Immature natural killer cell (primary cell): ENCODE measurements at places on chromosomes 11 and 22.

GRCh38 chr22:19744350-19745006 lies 16.1 kb upstream of the TBX1 start:
- DNase-seq, result no peak

- DNase-seq, result no peak
These were observed 25.4 kb downstream of the TENM4 start for GRCh38 chr11:79415411-79415810.

DNA sequence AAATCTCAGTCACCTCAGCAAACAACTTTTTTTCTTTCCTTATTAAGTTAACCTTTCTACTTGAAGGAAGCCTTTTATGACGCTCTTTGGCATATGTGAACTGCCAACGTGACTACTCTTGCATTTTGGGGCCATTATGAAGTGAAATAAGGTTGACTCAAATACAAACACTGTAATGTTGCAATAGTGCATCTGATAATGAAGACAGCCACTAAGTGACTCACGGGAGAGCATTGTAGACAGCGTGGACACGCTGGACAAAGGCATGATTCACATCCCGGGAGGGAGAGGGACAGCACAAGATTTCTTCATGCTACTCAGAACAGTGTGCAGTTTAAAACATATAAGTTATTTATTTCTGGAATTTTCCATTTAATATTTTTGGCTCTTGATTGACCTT lies 560.8 kb downstream of the ETS1 start:
- no peak for DNase-seq

DNA sequence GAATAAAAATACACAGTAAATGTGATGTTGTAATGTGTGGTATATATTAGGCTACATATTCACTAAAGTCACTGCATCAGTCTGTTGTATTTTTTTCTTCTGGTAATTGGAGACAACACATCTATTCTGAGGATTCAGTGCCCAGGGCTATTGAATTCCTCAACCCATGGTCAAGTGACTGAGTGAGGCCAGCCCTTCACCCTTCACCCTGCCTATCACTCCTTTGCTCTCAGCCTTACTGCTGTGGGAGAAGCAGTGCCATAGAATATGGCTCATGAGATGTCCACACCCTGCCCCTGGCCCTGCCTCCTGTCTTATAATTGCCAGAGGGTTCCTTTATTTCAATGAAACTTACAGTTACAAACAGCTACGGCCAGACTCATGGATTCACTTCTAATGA lies 295.6 kb downstream of the NTM start:
- no peak for DNase-seq

DNA sequence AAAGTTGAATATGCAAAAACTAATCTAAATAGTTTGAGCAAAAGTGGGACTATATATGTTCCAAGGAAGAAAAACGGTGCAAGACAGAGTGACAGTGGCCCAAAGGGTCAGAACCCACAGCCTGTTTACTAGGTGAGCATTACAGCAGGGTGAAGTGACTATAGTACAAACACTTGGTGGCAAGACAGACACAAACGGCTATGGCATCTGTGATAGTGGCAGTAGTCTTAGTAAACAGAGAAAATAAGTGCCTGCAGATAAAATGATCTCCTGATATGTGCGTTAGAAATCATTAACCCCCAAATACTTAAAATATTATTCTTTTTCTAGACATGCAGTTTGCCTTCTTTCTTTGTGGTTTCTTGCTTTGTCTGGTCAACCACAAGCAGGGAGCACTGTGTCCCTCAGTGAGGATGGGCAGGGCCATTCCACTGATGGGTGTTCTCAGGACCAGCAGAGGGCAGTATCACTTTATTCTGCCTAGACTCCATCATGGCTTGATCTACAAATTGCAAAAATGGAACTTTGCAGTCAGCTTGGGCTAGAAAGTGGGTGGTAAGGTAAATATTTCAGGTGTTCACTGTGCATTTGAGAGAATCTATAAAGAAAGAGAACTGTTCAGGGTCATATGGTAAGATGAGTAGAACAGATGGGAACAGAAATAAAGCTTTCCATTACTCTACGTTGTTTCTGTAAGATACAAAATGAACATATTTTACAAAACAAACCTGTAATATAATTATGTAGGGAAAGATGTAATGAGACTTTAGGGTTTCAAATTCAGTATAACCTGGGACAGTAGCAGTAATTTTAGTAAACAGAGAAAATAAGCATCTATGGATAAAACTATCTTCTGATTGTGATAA lies 198.2 kb downstream of the SWAP70 start:
- peak; percentile 40 for DNase-seq

- DNase-seq, result no peak
These were observed 396.0 kb upstream of the B3GAT1 start for GRCh38 chr11:134807997-134808396.

DNA sequence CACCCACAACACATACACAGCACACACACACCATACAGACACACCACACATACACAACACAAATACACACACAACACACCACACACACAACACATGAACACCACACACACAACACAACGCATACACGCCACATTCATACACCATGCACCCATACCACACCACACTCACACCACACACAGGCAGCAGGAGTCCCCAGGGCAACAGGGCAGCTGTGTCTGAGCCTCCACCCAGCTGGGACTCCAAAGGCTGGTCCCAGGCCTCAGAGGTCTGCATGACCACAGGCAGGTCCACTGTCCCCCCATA lies 3.3 kb upstream of the WNT7B start:
- no peak for DNase-seq

GRCh38 chr11:40722179-40722795 lies 737.2 kb downstream of the LRRC4C start:
- DNase-seq, result no peak

- no peak for DNase-seq
These were observed 78.0 kb downstream of the CNTN5 start for GRCh38 chr11:99098751-99099150.

- DNase-seq, result no peak
These were observed 774.3 kb downstream of the FAM181B start for GRCh38 chr11:81959341-81959740.

GRCh38 chr11:107999759-108000455 lies 8.8 kb upstream of the CUL5 start:
- DNase-seq, result peak; percentile 8

DNA sequence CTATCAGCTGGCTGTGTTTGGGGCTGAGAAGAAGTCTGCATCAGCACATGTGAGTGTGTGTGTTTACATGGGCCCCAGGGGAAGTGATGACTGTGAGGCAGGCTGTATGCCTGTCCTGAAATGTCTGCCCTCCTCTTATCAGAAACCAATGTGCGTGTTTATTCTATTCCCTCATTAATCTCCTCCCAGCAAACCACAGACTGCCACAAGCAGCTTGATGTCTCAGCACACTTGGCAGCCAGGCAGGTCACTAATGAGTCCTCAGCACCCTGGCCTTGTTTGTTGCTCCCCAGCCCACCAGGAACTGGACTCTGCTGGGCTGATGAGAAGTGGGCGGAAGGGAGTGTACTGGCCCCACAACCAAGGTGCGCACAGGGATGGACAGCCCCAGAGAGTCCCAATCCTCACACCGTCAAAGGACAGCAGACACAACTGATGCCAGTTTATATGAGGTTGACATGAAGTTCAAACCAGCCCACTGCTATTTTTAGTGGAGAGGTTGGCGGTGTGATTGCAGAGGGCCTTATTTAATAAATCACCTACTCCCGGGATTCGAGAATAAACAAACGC lies 225.8 kb downstream of the ETS1 start:
- DNase-seq, result no peak

DNA sequence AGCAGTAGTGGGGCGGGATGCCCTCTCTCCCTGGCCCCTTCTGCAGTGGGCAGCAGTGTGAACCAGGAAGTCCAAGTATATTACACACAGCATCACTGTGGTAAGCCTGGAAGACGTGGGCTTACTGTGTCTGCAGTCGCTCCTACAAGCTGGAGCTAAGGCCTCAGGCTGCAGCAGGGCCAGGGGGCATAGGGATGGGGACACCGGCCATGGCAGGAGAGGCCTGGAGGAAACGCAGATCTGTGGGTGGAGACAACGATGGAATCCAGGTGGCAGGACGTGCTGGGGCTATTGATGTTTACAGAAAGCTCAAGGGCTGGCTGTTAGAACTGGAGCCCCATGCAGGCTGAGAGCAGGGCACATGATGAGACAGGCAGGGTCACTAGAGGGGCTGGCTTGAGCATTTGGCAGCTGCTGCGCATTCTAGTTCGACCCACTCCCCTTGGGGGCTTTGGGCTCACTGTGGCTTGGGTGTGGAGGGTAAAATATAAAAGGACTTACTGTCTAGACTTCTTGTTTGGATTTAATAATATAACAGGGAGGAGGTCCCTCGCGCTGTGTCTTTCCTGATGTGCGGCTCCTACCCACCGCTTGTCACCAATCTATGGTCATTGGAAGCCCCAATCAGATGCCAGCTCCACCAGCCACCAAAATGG lies 539.5 kb downstream of the TBC1D22A start:
- no peak for DNase-seq

GRCh38 chr22:42562279-42562678 lies 8.5 kb downstream of the SERHL2 start:
- no peak for DNase-seq

GRCh38 chr11:45988921-45989320 lies 66.5 kb downstream of the LARGE2 start:
- DNase-seq, result no peak

GRCh38 chr11:68302256-68302655 lies 10.1 kb upstream of the LRP5 start:
- no peak for DNase-seq

DNA sequence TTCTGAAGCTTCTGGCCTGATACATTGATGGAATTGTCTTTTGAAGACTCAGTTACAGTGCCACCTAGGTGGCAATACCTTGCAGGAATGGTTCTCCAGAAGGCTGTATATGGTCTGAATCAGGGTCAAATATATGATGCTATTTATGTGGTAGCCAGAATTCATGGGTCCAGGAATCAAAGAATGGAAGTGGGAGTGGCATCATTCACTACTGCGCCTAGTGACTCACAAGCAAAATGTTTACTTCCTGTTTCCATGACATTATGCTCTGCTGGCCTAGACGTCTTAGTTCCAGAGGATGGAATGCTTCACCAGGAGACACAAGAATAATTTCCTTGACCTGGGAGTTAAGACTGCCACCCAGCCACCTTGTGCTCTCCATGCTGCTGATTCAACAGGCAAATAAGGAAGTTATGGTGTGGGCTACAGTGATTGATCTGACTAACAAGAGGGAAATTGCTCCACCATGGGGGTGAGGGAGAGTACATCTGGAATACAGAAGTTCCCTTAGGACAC lies 491.8 kb downstream of the ETS1 start:
- DNase-seq, result no peak

DNA sequence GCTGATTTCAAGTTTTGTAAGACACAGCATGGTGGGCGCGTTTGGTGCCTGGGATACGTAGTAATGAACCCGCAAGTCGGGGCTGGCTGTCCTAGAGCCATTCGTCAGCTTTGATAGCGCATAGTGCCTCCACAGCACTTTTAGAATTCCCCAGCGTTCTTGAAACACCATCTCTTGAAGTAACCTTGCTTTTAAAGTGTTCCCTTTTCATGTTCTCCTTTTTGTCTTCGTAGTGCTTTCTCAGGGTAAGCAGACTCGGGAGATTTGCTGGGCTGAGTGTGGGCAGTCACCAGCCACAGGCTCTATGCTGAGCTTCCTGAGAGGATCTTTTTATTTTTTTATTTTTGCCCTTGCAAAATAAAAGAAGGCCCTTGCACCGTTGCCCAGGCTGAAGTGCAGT lies 39.6 kb upstream of the CTTN start:
- DNase-seq, result no peak

- DNase-seq, result no peak
These were observed 147.0 kb downstream of the APOL5 start for GRCh38 chr22:35864545-35865165.

GRCh38 chr22:41966607-41967240 lies 2.5 kb upstream of the SEPTIN3 start:
- peak; percentile 40 for DNase-seq

GRCh38 chr11:115081972-115082371 lies 403.6 kb downstream of the NXPE2 start:
- no peak for DNase-seq

- no peak for DNase-seq
These were observed 74.3 kb downstream of the SCN3B start for GRCh38 chr11:123580137-123580536.
